Aorta (tissue), 5 donors: ENCODE measurements at places on chromosomes 5 and 9. TPM values are rescaled to one million over a fixed set of nuclear protein-coding genes. Genes with fewer than 3 reads are reported as not detected.

LHX3 gene
- total RNA-seq, result not detected

PRSS3 gene
- not detected for total RNA-seq

MOB3B gene
- 9.0 TPM for total RNA-seq

CNTLN gene
- 12.2 TPM for total RNA-seq

CEL gene
- total RNA-seq, result 4.5 TPM

KLHL3 gene
- total RNA-seq, result 20.7 TPM

TMEM232 gene
- total RNA-seq, result 2.5 TPM

MYMK gene
- total RNA-seq, result not detected

CETN3 gene
- 15.3 TPM for total RNA-seq

GRCh38 chr5:174301848-174302625 lies 256.5 kb downstream of the NSG2 start:
- DNase-seq, result no peak

- no peak for DNase-seq
Measured at GRCh38 chr5:149912226-149912871, 32.2 kb downstream of the PDE6A start.

DNA sequence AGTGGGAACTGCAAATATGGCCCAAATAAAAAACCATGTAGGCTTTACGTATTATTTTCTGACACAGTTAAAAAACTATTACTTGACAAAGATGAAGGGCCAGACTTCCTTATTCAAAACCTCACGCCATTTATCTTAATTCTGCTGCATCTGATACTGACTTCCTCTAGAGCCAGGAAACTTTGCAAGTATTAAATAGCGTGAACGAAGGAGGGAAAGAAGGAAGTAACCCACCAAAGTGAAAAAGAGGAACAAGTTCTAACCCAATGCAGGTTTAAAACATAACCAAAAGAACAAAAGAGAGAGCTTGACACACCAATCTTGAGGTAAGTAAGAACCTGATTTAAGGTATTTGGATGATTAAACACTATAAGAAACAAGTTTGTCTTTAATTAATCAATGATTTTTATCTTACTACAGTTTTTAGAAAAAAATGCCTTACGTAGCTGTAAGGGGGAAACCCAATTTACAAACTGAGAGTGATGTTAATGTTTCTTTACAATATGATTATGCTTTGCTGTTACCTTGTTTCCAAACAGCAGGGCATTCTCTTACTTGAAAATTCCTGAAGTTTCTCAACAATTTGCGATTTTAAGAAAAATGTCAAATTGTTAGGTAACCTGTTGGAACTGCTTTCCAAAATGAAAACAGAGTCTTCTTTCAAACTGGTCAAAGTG lies at the start of gene GAPT:
TSS of gene GAPT (plus strand) at position 220 of the 677 bp plus-strand sequence. CDS start 3,102 bp downstream, outside the sequence.
- no peak for DNase-seq

GRCh38 chr9:71984403-71984802 lies 73.0 kb downstream of the C9orf85 start:
- peak; percentile 62 for DNase-seq

- no peak for DNase-seq
Measured at GRCh38 chr5:68500813-68501212, 285.3 kb downstream of the PIK3R1 start.

- no peak for DNase-seq
Measured at GRCh38 chr5:66248874-66249273, 104.8 kb downstream of the SREK1 start.

GRCh38 chr5:68176802-68177479 lies 38.6 kb upstream of the PIK3R1 start:
- no peak for DNase-seq

- no peak for DNase-seq
Measured at GRCh38 chr9:123217128-123217654, 51.2 kb downstream of the STRBP start.

DNA sequence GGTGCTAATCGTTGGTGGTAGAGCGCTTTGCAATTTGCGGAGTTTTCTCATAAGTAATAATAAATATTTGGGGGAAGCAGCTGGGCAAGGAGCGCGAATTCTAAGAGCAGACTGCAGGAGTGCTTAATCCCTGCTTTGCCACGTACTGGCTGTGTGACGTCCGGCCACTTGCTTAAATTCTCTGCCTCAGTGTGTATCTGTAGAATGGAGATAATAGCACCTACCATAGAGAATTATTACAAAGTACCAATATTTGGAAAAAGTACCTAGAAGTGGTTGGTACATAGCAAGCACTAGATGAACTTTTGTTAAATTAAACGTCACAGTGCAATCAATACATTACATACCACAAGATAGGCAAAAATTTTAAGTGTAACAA lies 598 bp upstream of the TMED7 start:
- DNase-seq, result no peak

- no peak for DNase-seq
Measured at GRCh38 chr9:116499986-116500871, 186.9 kb upstream of the TRIM32 start.

DNA sequence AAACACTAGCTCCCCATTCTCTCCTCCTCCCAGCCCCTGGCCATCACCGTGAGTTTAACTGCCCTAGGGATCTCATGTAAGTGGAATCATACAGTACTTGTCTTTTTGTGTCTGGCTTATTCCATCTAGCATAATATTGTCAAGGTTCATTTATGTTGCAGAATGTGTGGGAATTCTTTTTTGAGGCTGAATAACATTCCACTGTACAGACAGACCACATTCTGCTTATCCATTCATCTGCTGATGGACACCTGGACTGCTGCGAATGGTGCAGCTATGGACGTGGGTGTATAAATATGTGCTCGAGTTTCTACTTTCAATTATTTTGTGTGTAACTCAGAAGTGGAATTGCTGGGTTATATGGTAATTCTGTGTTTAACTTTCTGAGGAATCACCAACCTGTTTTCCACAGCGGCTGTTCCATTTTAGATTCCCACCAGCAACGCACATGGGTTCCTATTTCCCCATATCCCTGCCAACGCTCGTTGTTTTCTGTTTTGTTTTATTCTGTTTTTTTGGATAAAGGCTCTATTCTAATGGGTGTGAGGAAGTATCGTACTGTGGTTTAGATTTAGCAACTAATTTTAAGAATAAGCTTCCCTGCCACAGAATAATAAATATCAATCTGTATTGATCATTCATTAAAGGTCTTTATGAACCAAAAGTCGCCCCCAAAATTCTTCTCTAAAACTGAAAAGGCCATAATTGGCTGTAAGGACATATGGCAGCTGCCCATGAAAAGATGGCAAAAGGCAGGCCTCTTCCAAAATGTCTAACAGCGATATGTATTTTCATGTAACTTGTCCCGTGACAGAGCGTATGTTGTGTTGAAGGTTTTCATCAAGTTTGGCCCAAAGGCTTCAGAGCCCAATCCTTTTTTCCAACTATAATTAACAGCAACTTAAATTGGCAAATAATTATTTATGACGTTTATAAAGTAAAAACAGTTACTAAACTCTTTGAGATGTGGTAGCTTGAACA lies 70.3 kb downstream of the DAP start:
- no peak for DNase-seq

GRCh38 chr5:141914199-141914743 lies 9.4 kb upstream of the DELE1 start:
- peak; percentile 78 for DNase-seq

- DNase-seq, result no peak
Measured at GRCh38 chr9:114417511-114417910, 29.7 kb upstream of the AKNA start.

DNA sequence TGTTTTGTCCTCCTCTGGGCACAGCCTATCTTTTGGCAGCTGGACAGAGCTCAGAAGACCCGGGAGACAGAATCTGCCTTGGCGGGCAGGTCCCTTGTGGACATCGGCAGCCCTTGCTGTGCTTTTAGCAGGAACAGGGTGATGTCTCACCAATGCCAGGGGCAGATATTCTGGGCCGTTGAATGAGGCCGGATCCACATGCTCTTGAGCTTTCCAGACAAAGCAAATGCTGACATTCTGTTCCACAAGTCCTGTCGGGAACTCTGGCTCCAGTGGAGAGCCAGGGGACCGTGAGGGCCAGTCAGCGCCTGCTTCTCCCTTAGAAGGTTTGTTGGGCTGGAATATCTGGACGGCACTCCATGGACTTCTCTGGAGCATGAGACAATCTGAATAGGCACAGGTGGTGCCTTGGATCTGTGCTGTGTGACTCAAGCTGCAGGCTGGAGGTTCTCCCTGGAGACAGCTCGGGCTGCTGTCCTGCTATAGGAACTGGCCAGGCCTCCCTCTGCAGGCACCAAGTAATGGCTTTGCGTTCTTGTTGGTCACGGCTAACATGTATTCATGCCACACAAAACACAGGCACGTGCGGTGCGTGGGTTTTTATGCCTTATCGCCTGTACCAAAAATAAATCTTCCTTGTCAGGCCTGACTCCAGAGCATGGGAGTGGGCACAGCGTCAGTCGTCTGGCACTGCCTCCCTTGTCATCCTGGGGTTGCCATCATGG lies 80.3 kb downstream of the GADD45G start:
- peak; percentile 79 for DNase-seq

DNA sequence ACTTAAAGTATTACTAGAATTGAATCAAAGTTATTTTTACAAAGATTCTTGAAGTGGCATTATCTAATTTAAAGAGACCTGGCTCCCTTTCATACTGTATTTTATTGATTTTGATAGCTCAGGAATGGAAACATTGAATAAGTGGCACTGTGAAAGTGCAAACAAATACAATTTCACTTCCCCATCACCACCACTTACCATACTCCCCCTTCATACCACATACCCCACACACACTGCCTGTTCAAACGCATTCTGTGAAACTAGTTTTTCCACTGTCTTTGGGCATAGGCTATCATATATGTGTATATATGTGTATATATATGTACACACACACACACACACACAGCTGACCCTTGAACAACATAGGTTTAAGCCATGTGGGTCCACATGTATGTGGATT lies 62.1 kb upstream of the ATG10 start:
- no peak for DNase-seq

DNA sequence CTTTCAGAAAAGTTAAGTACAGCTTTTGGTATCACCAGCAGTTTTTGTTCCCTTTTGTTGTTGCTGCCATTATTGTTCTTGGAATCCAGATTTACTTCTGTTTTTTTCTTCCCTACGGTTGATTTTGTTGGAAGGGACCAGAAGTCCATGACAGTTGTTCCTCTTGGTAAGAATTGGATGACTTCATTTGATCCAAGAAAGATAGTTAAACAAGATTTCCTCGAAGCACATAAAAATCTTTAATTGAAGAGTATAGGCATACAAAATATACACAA lies 65.4 kb downstream of the CDC42SE2 start:
- no peak for DNase-seq

GRCh38 chr5:89308606-89309040 lies 425.6 kb upstream of the MEF2C start:
- DNase-seq, result no peak

GRCh38 chr9:116451500-116452115 lies 235.5 kb upstream of the TRIM32 start:
- DNase-seq, result no peak

GRCh38 chr9:5481322-5482040 lies 28.9 kb upstream of the PDCD1LG2 start:
- DNase-seq, result no peak
